ENCODE measurements at places on chromosomes 12 and 14.

DNA sequence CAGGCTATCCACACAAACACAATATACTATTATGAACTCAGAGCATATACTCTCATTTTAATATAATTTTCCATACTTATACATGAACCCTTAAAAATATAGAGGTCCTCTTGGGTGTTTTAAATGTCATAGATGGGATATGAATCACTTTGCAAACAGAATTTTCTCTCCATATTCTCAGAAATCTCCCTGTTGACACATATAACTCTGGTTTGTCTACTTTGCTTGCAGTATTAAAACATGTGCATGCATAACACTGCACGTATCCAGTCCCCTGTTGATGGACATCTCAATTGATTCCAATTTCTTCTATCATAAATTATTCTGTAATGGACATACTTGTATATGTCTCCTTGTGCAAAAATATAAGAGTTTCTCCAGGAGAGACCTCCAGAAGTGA is 417.5 kb upstream of the TBX3 start:
- no peak for DNase-seq

DNA sequence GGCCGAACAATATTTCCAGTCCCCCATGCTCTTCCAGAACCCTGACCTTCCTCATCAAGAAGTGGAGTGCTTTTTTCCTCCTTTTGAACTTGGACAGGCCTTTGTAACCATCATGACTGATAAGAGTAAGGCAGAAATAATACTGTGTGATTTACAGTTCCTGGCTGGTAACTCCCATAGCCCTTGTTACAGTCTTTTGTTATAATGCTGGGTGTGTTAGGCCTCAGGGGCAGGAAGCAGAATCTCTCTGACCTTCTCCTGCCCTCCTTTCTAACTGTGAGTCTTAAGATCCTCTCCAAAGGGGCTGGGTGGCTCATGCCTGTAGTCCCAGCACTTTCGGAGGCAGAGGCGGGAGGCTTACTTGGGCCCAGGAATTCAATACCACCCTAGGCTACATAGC is 59.5 kb downstream of the BCAT1 start:
- no peak for DNase-seq

DNA sequence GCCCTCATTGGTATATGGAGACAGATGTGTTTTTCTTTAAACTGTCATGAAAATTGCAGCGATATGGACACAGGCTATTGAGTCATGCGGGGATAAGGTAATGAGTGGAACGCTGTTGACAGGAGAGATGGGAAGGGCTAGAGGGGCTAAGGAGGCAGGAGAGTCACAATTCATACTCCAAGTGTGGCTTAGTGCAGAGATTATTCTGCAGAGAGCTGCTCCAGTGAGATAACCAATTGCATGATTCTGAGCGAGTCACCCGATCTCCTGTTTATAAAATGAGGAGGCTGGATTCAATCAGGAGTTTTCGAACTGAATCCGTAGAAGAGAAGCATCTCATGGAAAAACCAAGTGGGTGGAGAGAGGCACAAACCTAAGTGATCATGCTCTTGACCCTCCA is 106.4 kb upstream of the PLEKHG7 start:
- no peak for DNase-seq

DNA sequence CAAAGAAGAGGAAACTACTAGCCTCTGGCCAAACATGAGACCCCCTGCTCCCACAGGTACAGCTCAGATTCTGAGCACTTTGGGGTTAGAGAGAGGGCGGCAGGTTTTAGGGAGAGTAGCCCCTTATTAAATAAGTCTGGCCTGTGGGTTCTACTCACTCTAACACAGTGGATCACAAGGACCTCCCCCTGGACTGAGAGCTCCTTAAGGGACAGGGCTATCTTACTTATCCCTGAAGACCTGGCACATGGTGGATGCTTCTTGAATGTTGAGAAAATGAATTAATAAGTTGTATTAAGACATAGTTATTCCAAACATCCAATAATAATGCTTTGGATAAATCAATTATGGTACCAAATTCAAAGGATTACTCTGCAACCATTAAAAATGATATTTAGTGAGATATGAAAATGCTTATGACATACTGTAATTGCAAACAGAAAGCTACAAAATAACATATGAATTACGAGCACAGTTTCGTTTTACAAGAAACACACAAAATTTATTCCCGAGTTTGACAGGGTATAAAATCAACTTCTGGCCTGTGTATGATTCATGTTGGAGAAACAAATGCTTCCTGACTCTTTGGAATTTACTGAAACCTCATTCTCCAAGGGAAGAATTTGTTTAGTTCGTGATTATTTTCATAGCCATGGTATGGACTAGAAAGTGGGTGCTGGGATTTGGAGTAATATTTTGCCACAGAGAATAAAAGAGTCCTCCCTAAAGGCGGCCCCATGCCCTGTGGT is 59.3 kb upstream of the BDKRB2 start:
- no peak for DNase-seq

DNA sequence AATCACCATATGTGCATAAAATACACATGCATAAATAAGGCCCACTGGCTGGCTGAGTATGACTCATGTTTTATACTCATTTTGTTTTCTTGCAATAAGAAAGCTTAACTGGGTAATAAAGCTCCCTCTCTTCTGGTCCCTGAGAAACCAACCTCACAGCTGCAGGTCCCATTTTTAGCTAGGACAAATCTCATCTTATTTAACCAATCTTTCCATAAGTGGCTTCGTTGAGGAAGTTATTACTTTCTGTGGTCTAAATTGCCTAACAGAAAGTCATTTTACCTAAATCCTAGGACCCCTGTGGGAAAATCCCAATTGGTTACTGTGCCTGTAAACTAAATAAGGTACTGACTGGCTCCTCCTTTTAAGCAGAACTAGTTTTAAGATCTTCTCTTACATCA is 232.8 kb upstream of the FBXO33 start:
- no peak for DNase-seq

DNA sequence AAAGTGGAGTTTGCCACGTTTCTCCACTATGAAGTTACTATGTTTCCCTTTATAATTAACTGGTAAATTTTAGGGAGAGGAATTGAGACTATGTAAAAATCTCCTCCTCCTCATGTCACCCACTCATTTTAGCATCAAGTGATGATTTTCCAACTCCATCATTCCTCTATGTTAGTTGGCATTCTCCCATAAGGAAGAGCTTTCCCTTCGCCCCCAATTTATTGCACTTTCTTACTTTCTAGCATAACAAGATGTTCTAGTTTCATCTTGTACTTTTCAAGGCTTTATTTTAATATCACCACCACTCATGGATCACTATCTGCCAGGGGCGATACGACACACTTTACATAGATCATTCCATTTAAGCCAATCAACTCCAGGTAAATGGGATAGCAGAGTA is 97.1 kb downstream of the RPS6KA5 start:
- DNase-seq, result no peak

DNA sequence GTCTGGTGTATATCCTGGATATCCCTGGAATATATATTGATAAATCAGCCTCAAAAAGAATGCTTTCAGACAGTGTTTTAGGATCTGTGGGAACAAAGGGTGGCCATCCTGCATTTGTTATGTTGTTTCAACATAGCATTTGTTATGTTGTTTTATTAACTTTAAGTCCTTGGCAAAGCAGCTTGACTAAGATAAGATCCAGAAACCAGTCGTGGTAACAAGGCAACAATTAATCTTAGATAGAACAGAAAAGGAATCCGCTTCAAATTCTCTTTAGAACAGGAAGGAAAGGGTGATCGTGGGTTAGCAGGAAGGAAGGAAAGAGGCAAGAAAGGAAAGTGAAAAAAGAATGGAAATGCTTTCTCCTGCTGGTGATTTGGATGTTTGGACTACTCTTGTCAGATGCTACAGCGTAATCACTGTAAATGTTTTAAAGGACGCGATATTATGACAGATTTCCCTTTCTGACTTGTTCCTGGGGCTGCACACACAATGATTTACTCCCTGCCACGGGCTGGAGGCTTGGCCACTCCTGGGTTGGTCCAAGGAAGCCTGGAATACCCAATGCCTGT is 443.3 kb downstream of the DPF3 start:
- no peak for DNase-seq

GRCh38 chr14:72264716-72265115 is 332.5 kb downstream of the RGS6 start:
- DNase-seq, result no peak

DNA sequence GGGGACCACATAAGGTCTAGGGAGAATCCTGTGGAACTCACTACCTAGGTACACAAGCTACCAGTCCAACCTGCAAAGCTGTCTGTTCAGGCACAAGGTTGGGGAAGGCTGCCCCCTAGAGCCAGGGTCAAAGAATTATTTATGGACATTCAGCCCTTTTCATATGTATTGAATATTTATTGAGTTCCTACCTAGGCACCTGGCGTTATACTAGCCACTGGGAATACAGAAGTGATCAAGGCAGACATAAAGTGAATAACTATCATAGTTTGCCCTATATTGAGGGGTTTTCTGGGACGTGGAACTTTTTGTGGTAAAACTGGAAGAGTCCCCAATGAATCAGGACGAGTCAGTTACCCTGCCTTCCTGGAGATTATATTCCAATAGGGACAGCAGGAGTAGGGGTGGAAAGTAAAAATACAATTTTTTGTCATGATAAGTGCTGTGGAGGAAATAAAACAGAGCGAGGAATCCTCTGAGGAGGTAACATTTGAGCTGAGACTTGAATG is 5.8 kb upstream of the SLC48A1 start:
- no peak for DNase-seq

DNA sequence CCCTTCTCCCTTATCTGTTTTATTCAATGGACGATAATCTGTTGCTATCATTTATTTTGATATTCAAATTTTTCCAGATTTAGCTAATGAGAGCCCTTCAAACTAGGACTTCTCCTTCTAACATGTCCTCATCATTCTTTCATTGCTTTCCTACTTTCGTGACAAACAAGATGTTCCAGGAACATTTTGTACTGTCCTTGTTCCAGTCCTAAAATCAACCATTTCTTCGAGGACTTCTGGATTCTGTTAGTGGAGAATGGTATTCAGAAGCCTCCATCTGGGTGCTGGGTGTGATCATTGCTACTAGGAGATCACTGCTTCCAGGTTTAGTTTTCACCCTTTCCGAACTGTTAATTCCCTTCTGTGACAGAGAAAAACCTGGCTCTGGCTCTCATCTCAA is 29.5 kb upstream of the FBXO34 start:
- no peak for DNase-seq

DNA sequence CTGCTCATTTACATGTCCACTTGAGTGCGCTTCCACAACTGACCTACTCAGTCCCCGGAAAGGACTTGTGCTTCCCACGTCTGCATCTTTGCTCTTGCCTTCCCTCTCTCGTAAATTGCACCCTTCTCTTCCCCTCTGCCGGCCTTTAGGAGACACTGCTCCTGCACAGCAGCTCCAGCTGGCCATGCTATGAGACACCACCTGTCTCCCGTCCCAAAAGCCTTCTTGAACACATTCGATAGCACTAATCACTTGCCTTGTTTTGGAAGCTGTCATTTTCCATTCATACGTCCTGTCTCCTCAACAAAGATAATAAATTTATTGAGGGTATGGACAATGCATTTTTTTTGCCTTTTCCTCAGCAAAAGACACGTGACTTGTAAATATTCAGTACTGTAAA is 15.7 kb upstream of the KCNA1 start:
- DNase-seq, result no peak

- no peak for DNase-seq
Observed at GRCh38 chr12:105409801-105410471, 79.4 kb downstream of the C12orf75 start.

GRCh38 chr12:1702713-1703112 is 11.8 kb downstream of the ADIPOR2 start:
- no peak for DNase-seq

DNA sequence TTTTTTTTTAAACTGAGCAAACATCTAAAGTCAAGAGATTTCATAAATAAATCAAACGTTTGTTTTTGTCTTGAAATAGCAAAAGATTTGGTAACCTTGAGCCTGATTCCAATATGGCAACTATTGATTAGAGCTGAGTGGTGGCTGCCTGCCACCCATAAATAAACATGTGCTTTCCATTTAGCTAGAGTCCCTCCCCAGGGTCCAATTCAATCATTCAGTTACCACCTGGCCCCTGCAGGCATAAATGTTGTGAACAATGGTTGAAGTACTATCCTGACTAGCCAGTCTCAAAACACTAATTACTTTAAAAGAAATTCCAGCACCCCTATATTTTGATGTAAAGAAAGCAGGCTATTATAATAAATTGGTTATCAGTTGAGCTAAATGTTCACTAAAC is 129.7 kb upstream of the GRIP1 start:
- DNase-seq, result no peak

- no peak for DNase-seq
Observed at GRCh38 chr12:12723681-12724420, 6.7 kb downstream of the CDKN1B start.

GRCh38 chr12:110149086-110149660 is 25.0 kb downstream of the IFT81 start:
- DNase-seq, result no peak

DNA sequence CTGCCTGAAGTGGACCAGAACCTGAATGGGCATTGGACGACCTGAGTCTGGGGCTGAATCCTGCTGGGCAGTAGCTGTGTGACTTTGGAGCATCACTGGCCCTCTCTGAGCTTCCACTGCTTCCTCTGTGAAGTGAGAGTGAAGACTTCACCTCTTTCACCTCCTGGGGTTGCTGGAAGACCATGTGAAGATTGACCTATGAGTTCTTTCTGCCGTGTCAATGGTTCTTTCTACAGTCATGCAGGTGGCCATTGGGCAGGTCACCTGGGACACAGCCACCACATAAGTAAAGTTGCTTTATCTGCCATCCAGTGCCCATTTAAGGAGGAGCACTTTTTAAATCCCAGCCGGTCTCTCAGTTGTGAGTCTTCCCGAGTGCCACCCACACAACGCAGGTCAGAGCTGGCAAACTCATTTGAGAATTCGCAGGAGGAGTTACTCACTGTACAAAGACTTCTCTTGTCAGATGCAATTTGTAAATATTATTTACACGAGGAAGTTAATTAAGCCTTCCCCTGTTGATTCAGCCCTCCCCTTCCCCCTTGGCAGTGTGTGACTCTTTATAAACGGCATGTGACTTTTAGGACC is 74.8 kb upstream of the TCL1B start:
- DNase-seq, result no peak

DNA sequence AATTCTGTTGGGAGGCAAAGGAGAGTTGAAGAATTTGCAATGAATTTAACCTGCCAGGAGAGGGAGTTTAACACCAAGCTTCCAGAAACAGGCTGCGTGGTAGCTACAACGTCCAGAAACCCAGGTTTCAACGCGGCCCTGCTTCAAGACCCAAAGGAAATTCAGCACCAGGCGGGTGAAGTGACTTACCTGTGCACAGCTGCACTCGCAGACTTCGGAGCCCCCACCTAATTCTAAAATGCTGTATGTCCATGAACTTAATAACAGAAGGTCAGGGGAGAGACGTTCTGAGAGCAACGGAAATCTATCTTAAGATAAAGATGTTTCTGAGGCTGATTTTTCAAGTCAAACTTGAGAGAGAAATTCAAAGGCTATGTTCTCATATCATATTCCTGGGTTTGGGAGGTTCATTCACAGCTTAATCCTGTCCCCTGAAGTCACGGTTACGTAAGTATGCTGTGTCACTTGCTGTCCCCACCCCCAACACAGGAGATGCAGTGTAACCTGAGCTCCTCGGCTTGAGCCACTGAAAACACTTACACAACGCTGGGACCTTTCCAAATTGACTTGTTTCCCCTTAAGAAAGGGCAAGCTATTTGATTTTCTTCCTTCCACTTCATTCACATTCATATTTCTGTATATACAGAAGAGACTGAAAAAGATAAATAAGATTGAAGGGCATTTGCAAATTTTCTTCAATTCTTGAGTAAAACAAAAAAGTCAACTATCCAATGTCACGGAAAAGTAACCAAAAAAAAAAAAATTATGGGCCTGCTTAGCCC is 22.7 kb downstream of the CLIP1 start:
- DNase-seq, result peak; percentile 83
